ENCODE measurements at places on chromosomes 4 and X.

DNA sequence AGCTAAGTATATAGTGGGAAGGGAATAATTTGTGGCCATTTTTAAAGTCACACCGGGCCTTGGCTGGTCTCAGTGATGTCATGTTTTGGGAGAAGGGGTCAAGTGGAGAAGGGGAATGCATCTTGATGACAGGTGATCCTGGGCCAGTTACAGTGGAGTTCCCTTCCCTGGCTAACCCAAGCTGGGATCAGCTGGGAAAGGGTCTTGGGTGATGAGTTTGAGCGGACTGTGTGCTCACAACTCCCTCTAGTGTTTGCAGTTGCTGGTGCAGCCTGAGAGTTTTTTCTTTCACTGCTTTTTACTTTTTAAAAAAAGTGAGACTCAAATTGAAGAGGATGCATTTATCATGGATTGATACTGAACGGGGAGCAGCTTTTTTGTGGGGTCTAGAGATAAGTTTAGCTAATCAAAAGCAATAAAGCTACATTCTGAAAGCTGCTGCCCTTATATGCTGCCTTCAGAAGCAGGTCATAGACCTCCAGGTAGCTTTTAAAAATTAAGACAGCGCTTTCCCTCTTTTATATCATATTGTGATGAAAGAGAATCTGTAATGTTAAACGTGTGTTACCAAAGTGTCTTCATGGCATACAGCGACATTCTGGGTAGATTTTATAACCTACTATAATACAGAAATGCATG is 164.7 kb downstream of the DCLK2 start:
- no peak for DNase-seq

GRCh38 chrX:34790026-34790425 is 132.9 kb upstream of the TMEM47 start:
- DNase-seq: no peak

- no peak for DNase-seq
Measured at GRCh38 chr4:182179105-182179504, 64.1 kb upstream of the TENM3 start.

DNA sequence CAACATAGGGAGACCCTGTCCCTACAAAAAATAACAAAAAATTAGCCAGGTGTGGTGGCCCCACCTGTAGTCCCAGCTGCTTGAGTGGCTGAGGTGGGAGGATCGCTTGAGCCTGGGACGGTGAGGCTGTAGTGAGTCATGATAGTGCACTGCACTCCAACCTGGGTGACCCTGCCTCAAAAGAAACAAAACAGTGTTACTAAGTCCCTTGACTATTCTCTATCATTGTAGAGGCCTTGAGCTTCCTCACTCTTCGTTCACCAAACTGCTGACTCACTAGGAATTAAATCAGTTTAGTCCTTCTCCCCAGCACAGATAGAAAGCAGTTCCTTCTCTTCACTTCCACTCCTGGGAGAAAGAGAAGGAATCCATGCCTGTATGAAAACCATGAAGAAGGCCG is 14.5 kb downstream of the CDS1 start:
- no peak for DNase-seq

DNA sequence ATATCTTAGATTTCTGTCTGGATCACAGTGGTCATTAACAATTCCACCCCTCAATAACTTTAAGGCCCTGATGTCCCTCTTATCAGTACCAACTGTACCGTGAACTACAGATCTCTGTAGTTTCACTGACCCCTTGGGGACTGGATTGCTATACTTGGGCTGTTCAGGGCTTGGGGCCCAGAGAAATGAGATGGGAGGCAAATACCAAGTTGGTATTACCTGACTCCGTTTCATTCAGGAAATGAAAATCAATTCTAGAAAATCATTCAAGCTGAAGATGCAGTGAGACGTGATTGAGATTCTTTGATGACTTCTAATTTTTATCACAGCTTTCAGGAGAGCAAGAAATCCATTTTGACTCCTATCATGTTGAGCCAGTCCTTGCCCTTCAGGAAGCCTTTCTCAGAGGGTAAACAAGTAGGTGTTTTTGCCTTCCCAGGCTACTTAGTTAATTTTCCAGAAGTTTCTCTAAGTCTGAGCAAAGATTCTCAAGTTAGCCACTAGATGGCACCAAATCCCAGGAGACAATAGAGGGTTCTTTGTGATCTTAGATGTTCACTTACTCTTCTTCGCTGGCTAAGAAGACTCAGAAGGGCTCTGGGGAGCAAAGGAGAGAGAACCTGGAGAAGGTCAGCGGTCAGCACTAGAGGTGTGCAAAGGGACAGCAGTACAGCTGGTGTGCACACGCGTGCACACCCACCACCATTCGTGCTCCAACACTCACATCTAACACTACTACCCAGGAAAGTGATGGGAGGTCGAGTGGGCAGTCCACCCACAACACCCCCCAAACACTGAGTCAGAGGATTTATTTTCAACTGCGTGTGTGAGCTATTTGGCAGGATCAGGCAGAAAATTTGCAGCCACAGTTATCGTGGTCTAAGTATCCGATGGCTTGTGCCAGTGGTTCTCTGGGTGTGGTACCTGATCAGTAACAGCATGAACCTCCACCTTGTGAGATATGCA is 7.4 kb downstream of the HNRNPH2 start:
- peak; percentile 19 for DNase-seq

- DNase-seq: no peak
Measured at GRCh38 chrX:100829730-100830129, 9.5 kb downstream of the CSTF2 start.

DNA sequence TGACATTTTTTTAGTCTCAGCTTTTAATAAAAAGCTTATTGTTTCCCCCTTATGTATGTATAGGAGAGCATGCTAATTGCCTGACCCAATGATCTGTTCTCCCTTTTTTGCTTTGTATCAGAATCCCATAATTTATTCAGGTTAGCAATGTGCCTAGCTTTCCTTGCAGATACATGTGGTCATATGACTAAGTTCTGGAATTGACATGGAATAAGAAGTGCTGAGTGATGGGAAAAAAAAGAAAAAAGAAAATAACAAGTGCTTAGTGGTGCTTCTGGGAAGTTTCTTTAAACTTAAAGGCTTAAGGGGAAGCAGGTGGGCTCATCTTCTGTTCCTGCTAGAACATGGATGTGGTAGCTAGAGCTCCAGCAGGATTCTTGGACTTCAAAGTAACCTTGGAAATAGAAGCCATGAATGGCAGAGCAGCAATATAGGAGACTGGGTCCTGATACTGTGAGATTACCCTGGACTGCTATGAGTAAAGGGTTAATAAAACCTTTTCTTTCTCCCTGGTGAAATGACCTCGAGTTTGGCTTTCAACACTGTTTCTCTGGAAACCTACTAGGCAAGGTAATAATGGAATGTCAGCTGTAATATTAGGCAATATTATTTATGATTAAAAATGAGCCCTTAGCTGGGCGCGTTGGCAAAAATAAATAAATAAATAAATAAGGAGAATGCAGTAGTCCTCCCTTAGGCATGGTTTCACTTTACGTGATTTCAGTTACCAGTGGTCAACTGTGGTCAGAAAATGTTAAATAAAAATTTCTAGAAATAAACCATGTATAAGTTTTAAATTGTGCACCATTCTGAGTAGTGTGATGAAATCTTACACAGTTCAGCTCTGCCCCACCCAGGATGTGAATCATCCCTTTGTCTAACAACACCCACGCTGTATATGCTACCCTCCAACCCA is 16.7 kb upstream of the RBM41 start:
- DNase-seq: no peak

DNA sequence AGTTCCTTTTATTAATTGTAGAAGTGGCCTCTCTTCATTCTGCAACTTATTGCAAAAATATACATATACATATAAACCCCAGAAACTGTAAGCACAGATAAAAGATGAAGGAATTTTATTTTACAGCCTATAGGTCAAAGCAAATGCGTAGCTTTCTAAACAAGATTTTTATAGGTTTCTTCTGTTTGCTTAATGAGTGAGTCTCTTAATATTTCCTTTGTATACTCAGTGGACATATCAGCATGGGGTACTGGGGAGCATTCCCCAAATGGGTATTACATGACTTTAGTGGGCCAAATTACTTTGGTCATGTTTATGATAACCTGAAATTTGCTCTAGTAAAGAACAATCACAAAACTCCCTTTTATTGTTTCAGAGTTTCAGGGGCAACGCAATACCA is 1698.6 kb upstream of the IGFBP7 start:
- no peak for DNase-seq

- DNase-seq: no peak
Measured at GRCh38 chrX:134865682-134866255, 125.0 kb upstream of the SMIM10 start.

DNA sequence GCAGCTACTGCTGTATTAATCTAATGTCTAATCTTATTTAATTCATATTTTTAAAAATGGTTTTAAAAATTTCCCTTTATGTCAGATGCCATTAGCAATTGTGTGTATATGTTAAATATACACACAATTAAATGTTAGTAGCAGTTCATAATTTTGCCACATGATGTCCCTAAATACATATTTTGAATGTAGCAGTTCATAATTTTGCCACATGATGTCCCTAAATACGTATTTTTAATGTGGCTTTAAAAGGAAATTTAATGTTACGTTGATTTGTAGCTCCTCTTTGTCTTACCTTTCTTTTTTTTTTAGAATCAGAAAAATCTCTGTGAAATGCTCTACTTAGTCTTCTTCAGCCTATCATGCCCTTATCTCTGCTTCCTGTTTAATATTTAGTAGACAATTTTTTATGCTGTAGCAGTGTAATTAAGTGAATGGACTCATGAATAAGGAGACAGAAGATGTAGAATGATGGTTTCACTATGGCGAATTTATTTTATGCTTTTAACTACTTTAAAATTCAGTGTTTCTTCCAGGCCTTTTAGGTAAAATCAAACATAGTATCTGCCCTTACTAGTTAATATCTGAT is 26.1 kb downstream of the RBM46 start:
- DNase-seq: no peak

DNA sequence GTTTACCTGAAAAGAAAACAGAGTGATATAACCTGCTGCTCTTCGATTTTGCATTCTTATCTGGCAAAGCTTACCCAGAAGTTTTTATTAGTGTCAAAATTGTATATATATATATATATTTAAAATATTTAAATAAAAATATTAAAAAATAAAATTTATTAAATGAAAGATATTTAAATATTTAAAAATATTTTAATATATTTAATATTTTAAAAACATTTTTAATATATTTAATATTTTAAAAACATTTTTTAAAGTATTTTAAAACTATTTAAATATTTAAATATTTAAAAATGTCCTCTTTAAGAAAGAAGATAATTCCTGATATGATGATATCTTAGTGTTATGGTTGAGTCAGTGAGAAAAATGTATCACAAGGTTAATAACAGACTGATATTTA is 317.2 kb downstream of the EPHA5 start:
- no peak for DNase-seq

- DNase-seq: no peak
Measured at GRCh38 chr4:48565362-48566033, 75.4 kb downstream of the ZAR1 start.

- no peak for DNase-seq
Measured at GRCh38 chr4:85818700-85819099, 343.8 kb downstream of the ARHGAP24 start.

DNA sequence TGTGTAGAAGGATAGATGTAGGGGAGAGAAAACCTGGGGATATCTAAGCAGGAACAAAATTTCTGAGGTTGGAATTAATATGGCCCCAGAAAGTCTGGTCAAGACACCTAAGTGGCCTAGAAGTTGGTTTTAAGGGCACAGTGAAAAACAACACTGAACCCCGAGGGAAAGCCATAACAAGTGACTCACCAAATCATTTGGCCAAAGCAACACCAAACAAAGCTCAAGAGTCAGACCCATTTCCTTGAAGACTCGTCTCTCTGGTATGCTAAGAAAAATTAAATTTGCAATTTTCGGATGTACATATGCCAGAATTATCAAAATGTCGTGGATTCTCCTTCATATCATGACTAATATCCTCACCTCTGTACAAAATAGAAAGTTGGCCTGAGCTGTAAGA is 162.9 kb downstream of the SMIM20 start:
- no peak for DNase-seq

GRCh38 chrX:123013141-123013540 is 170.9 kb upstream of the GRIA3 start:
- DNase-seq: no peak

- DNase-seq: no peak
Measured at GRCh38 chr4:118327554-118328241, 25.1 kb downstream of the PRSS12 start.

DNA sequence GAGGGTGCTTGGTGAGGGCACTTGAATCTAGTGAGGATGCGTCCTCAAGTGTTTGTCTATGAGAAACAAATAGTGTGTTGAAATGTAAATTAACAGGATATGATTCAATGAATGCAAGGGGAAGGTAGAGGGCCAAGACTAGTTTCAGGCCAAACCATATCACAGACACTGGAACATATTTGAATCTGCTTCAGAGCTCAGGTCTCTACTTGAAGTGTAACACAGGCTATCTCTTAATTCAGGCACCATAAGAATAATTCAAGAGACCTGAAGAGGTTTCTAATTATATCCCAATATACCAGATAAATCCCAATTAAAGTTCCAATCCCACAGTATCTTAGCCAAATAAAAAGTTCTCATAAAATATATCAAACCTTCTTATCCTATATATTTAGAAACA is 146.5 kb upstream of the INTU start:
- DNase-seq: no peak

- DNase-seq: no peak
Measured at GRCh38 chr4:14028862-14029261, 401.3 kb upstream of the BOD1L1 start.

GRCh38 chr4:170872794-170873193 is 783.0 kb upstream of the AADAT start:
- DNase-seq: no peak

DNA sequence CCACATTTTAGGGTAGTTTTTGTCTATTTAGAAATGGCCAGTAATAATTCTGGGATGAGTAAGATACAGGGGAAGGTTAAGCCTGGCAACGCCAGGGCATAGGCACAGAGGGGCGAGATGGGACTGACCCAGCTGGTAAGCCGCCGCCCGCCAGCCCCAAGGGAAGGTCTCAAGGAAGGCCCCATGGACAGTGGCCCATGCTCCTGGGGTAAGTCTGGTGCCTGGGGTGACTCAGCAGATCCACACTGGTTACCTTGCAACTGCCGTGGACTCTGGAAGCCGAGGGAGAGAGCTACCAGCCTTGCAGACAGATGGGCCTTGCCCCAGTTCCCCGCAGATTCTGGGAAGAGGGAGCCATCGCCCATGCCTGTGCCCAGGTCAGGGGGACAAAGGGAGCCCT is 179.4 kb downstream of the AFAP1 start:
- no peak for DNase-seq

GRCh38 chr4:58247792-58248191 is 1137.6 kb upstream of the IGFBP7 start:
- DNase-seq: no peak

- no peak for DNase-seq
Measured at GRCh38 chr4:86595426-86595805, 1.3 kb downstream of the PTPN13 start.

GRCh38 chr4:107068116-107068515 is 32.0 kb upstream of the DKK2 start:
- DNase-seq: no peak
